ENCODE measurements at places on chromosomes 7 and 10.

- no peaks in the 10 kb centered on the region for H3K36me3 ChIP-seq
- no peak overlapping the region for H3K4me3 ChIP-seq
- H3K27me3 ChIP-seq: peaks cover 14% of the 10 kb centered on the region
- no peak overlapping the region for H3K27ac ChIP-seq
Measured at GRCh38 chr7:1706721-1707613, 36.9 kb downstream of the ELFN1 start.

- H3K4me1 ChIP-seq: peaks cover 21% of the 10 kb centered on the region
- H3K4me3 ChIP-seq: no peak overlapping the region
- H3K27me3 ChIP-seq: no peaks in the 10 kb centered on the region
- H3K36me3 ChIP-seq: no peaks in the 10 kb centered on the region
- H3K27ac ChIP-seq: no peak overlapping the region
Measured at GRCh38 chr10:43197834-43198681, 59.8 kb downstream of the CSGALNACT2 start.

DNA sequence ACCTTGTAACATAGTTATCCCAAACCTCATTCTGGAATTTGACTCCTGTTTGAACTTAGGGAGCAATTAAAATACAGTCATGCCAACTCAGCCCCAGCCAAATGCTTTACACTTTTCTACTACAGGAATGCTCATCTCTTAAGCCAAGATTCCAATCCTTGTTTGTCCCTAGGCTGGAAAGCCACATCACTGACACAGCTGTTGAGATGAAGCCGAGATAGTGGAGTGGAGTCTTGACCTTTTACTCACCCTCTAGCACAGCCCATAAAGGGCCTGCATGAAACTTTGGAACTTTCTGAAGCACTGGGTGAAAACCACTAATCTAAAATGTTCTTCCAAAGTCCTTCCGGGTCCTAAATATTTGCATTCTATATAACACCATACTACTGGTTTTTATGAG lies 247.3 kb downstream of the ETV1 start:
- no peaks in the 10 kb centered on the region for H3K36me3 ChIP-seq
- DNase-seq: no peak
- no peak overlapping the region for H3K27ac ChIP-seq
- H3K4me1 ChIP-seq: peaks cover 3% of the 10 kb centered on the region
- no peaks in the 10 kb centered on the region for H3K27me3 ChIP-seq

DNA sequence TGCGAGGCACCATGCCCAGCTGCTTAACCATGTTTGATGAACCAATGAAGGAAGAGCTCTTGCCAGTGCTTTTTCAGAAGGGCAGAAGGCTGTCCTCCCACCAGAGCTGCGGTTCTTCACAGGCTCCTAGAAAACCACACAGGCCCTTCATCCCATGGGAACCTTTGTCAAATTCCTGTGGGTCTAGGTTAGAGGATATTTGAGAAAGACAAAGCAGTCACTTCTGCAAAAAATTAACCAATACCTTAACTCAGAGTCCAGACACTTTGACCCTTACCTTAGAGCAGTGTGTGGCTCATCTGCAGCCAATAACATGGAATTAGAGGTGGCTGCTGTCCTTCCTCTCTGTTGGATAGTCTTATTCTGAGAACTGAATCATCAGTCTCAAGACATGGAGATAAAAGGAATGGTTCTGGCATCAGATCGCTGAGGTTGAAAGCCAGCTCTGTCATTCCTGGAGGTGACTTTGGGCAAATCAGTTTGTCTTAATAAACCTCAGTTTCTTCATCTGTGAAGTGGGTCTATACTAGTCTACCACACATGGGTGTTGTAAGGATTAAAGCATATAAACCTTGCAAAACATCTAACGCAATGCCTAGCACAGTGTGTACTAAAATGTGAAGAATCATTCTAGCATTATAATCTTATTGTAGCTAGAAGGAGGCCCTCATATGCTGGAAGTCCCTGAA lies 65.1 kb upstream of the PIP4K2A start:
- H3K4me3 ChIP-seq: no peak overlapping the region
- no peaks in the 10 kb centered on the region for H3K27me3 ChIP-seq
- DNase-seq: no peak
- H3K27ac ChIP-seq: no peak overlapping the region

DNA sequence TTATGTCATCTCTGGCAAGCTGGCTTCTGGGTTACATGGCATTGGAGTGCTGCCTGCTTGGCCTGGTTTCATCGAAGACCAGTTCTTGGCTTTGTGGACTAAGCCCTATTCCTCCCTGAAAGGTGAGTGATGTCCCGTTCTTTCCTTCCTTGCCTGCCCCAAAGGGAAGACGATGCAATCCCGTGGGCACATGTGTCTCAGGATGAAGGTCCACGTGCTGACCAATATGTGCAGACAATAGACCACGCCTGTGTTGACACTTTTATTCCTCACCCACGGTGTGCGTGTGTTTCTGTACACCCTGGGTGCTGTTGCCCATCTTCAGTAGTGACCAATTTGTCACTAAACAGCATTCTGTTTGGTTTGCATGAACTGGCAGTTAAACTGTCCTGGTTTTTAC lies 28.6 kb upstream of the SHH start:
- H3K27ac ChIP-seq: no peak overlapping the region
- DNase-seq: no peak
- H3K4me3 ChIP-seq: no peak overlapping the region
- H3K36me3 ChIP-seq: no peaks in the 10 kb centered on the region
- H3K4me1 ChIP-seq: no peaks in the 10 kb centered on the region
- H3K27me3 ChIP-seq: peaks cover 32% of the 10 kb centered on the region

DNA sequence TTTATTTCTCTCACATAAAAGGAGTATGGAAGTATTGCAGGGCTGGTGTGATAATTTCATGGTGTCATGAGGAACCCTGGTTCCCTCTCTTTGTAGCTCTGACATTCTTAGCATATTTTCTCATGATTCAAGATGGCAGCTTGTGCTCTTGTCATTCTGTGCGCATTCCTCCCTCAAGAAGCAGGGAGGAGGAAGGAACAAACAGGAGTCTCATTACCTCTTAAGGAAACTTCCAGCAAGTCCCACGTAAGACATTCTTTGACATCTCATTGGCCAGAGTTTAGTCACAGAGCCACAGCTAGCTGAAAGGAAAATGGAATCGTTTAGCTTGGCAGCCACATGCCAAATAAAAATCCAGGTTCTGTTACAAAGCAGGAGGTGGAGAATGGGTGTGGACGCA lies 546.8 kb downstream of the LRMDA start:
- no peak for DNase-seq
- H3K4me3 ChIP-seq: no peak overlapping the region
- H3K27me3 ChIP-seq: no peaks in the 10 kb centered on the region
- H3K36me3 ChIP-seq: no peaks in the 10 kb centered on the region
- no peak overlapping the region for H3K27ac ChIP-seq

GRCh38 chr7:16649196-16649595 lies 3.2 kb downstream of the BZW2 start:
- no peak overlapping the region for H3K27ac ChIP-seq
- no peak overlapping the region for H3K4me3 ChIP-seq
- no peak for DNase-seq
- H3K4me1 ChIP-seq: peaks cover 61% of the 10 kb centered on the region
- H3K27me3 ChIP-seq: no peaks in the 10 kb centered on the region
- no peaks in the 10 kb centered on the region for H3K36me3 ChIP-seq

Measured in suprapubic skin (tissue), 4 donors.